ENCODE measurements at places on chromosomes 2 and 18.

GRCh38 chr2:204005940-204006721 lies 69.6 kb downstream of the ICOS start:
- no peak for DNase-seq

DNA sequence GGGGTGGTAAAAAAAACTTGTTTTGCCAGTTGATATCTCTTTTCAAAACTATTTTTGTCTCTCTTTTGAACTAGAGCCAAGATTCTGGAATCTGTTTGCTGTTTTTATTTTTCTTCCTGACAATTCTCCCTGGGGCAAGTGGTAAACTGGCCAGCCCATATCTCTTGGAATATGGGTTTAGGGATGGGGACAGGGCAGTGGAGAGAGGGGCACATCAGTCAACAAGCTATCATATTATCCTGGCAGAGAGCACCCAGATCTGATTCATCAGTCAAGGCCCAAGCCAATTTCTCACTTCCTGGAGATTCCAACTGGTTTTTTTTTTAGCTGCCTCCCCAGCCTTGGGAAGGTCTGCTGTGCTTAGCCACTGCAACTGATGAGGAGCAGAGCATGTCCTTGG lies 52.3 kb downstream of the ARHGAP28 start:
- DNase-seq, result no peak

DNA sequence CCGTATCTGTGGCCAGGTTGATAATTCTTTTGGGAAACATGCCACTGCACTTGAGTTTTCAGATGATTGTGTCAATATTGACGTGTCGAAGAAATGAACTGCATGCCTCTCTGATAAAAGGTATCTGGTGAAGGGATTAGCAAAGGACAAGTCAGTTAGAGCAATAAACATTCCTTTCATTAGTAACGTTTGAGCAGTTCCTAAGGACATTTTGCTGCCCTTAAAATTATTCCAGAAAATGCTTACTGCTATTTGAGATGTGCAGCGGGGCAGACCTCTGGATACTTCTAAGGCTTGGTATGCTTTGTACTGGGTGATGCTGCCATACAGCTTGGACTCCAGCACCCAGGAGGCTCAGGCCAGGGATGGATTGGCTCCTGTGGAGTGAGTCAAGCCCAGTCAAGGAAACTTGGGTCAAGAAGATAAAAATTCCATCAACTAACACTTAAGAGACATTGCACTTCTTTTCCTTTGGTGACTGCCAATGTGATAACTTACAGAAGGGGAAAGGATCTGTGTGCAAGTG lies 166.7 kb downstream of the FHOD3 start:
- DNase-seq, result no peak

- DNase-seq, result no peak
These were observed 57.4 kb downstream of the MYO1B start for GRCh38 chr2:191302459-191303139.

- no peak for DNase-seq
These were observed 227.7 kb downstream of the RPIA start for GRCh38 chr2:88919087-88919738.

Data from stimulated activated CD8-positive, alpha-beta memory T cell treated with anti-CD3 and anti-CD28 coated beads, Interleukin-15, amount 100 ng/mL, for 4 hours (primary cell).